ENCODE measurements at places on chromosomes 5 and 9. TPM values are rescaled to one million over a fixed set of nuclear protein-coding genes. Genes with fewer than 3 reads are reported as not detected.

DNA sequence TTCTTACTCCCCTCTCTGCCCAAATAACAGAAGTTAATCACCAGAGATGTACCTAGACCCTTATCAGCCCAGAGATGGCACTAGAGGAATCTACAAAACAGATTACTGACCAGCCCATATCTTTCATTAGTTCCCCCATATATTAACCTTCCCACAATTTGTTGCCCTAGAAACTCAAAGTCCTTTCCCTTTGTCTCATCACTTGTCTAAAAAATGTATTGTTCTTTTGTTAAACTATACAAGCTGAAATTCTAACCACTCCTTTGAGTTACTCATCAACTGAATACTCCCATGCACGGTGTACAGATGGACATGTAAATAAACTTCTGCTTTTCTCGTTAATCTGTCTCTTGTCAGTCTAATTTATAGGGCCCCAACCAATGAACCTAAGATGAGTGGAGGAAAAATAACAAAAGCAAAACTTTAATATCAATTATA lies 130.9 kb downstream of the CCDC192 start:
- DNase-seq, result no peak

DNA sequence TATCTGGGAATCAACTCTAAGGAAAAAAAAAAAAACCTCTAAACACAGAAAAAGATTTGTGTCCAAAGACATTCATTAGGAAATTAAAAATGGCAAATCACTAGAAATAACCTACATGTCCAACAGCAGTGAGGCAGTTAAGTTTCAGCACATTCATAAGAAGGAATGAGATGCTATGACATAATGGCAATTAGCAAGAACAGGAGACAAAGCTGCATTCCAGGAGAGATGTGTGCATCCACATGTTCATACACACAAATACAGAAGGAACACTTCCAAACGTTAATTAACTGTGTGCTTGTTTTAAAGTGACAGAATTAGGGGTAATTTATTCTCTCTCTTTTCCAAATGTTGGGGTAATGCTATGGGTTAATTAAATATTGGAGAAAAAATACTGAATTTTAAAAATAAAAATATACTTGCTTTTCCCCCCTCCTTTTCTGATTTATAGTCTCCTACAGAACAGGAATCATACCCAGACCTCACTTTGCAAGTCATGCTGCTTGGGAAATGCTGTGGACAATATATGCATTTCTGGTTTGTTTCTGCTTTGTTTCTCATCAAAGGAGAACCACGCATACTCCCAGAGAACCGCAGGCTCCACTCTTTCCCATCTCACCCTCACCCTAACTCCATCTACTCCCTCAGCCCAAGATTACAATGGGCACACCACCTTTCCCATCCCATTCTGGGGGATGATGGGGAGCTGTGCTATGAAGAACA lies 114.1 kb downstream of the CDK5RAP2 start:
- no peak for DNase-seq

DNA sequence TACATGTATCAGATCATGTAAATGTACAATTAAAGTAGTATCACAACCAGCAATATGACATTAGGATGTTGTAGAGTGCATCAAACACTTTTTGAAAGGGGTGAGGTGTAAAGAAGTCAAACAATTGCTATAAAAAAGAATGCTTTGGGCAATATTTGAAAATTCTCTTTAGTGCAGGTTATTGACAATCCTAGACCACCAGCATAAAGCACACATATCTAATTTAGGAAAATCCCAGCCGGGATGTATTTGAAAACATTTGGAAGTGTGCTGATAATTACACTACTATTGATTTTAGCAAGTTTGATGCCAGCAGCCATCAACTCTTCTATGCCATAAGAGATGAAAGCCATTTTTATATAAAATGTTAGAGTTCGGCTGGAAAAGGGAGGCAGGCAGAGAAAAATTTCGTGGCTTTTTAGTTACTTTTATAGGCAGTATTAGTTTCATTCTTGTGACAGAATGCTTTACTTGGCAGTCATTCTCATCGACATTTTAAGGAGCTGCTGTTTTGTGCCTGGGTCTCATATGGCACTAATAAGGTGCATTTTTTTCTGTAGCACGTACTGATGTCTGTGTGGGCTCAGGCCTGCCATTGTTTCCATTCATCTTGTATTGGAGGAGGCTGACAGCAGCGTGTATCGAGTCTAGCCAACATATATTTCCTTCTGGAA lies 285.7 kb downstream of the AOPEP start:
- no peak for DNase-seq

DNA sequence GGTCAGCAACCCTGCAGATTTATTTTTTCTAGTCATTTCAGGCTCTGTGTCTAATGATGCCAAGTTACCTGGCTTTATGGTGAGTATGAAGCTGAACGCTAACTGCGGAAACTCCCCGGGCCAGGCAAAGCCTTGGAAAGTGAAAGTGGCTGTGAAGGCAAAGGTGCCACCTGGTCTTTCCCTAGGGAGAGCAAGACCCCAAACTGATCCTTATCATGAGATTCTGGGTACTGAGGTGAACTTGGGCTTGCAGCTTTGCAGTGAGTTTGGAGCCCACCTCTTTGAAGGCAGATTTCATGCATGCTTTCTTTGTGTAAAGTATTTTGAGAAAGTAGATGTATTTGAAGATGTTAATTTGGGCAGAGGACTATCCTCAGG lies 63.3 kb downstream of the CARTPT start:
- DNase-seq, result no peak

Gene GZMA
- total RNA-seq, result 1,076 TPM

DNA sequence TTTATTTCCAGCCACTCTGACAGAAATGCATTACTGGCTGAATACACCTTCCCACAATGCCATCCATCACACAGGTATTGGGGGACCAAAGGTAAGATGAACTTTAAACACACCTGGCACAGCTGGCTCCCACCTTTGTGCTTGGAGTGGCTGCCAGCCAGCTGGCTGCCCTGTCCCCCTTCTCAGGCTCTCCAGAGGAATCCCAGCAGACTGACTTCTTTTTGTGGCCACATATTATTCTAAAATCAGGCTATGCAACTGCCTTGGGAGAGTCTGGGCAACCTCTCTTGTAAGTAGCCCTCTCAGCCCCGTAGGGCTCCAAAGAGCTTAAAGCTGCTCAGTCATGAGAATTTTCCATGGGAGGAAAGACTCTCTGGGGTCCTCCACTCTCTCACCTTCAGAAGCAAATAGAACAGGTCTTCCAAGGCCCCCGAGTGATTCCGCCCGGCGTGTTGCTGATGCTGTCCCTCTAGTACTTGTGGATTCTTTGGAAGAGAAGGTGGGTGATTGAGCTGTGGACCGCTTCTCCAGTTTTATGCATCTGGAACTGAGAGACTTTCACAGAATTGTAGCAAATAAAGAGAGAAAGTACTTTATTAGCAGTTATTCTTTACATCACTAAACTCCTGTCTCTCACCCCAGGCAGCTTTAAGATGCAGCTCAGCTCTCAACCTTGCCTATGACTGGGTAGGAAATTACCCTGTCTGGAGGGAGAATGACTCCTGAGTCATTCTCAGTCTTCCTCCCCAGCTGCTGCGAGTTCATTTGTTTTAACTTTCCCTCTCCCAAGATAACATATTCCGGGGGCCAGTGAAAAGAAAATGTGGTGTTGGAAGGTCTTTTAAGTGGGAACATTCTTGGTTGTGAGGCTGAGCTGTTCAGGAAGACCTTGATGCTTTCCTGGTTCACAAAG lies 159.4 kb upstream of the PITX1 start:
- no peak for DNase-seq
